Activated naive CD4-positive, alpha-beta T cell (primary cell): ENCODE measurements at places on chromosomes 5 and 9.

GRCh38 chr5:93990504-93991070 lies 249.2 kb upstream of the POU5F2 start:
- no peak for DNase-seq

DNA sequence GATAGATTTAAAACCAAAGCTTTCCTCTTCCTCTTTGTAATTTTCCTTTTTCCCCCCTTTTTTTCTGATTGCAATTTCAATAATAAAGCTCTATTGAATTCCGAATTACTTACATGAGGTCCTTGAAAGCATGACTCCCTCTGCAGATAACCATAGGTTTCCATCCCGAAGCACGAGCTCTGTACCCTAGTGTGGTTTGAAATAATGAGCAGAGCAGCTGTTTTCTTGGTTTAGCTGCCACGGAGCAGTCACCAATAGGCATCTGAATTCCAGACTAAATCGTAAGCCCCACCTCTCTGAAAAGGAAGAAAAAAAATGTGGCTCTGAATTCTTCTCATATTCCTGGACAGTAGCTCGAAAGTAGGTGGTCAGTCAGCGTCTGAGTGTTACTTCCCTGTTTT lies 18.5 kb upstream of the GNE start:
- no peak for DNase-seq

- no peak for DNase-seq
These were observed 67.1 kb downstream of the LHX2 start for GRCh38 chr9:124078641-124079040.

DNA sequence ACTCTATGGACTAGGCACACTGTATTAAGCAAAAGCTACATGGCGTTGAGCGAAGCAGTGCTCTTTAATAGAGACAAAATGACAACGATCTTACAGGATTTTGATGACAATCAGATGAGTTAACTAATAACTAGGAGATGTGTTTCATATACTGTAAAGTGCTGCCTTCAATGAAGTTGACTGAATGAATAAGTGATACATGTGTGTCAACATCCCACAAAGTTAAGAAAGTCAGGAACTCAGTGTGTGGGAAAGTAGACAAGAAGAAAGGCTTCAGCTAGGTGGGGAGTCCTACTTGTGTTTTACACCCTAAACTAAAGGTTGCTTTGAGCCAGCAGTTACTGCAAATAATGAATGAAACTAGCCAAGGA lies 79.6 kb downstream of the PAPPA start:
- DNase-seq, result no peak
